ENCODE measurements at places on chromosomes 7 and 10. TPM values are rescaled to one million over a fixed set of nuclear protein-coding genes. Genes with fewer than 3 reads are reported as not detected.

SLC35G1 gene
- total RNA-seq, result 9.1 TPM

A1CF gene
- total RNA-seq, result not detected

GRCh38 chr7:31052487-31052840 is 356 bp downstream of the ADCYAP1R1 start:
- no peak for DNase-seq
- H3K4me3 ChIP-seq, result no peak overlapping the region

DNA sequence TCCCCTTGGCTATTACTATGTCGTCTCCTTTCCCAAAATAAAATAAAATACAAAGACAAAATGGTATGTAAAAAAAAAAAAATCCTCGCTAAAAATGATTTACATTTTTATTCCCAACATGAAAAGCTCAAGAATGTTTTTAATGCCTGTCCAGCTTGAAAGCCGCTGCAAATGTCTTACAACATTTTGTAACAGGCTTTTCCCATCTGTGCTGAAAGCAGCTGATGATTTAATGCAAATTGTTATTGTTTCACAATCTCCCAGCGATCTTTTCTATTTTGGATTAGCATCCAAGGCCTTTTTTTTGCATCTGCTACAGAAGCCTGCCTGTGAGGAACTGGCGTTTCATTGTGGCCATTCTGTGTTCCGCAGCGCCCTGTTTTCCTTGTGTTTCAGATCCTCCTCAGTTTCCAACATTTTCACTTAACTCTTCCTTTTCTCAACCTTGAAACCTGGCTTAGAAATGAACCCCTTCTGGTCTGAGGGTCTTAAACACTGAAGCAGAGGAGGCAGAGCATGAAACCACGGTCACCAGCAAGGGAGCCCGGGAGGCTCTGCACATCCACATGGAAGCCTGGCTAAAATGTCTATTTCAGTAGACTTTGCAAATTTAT is 712.1 kb downstream of the PARD3 start:
- no peaks in the 10 kb centered on the region for H3K36me3 ChIP-seq
- H3K4me1 ChIP-seq, result no peaks in the 10 kb centered on the region
- no peak overlapping the region for H3K4me3 ChIP-seq
- H3K27me3 ChIP-seq, result no peaks in the 10 kb centered on the region
- H3K27ac ChIP-seq, result no peak overlapping the region
- no peak for DNase-seq

- no peaks in the 10 kb centered on the region for H3K36me3 ChIP-seq
- DNase-seq, result no peak
- H3K27me3 ChIP-seq, result no peaks in the 10 kb centered on the region
- H3K27ac ChIP-seq, result no peak overlapping the region
- no peak overlapping the region for H3K4me3 ChIP-seq
These were observed 78.8 kb upstream of the ANKRD1 start for GRCh38 chr10:90999512-91000172.
